ENCODE measurements at places on chromosomes 4 and X.

- no peak for DNase-seq
These were observed 1033.1 kb downstream of the RAPGEF2 start for GRCh38 chr4:160136021-160136420.

GRCh38 chr4:25235401-25235800 lies 1.6 kb downstream of the PI4K2B start:
- no peak for DNase-seq

DNA sequence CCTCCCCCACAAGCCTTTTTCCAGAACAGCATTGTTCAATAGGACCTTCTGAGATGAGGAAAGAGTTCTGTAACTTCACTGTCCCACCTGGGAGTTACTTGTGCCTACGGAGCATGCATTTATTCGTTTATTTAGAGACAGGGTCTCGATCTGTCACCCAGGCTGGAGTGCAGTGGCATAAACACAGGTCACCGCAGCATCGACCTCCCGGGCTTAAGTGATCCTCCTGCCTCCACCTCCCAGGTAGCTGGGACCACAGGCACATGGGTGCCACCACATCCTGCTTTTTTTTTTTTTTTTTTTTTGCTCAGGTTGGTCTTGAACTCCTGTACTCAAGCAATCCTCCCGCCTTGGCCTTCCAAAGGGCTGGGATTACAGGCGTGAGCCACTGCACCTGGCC lies 2.9 kb downstream of the MAP3K15 start:
- DNase-seq = no peak

DNA sequence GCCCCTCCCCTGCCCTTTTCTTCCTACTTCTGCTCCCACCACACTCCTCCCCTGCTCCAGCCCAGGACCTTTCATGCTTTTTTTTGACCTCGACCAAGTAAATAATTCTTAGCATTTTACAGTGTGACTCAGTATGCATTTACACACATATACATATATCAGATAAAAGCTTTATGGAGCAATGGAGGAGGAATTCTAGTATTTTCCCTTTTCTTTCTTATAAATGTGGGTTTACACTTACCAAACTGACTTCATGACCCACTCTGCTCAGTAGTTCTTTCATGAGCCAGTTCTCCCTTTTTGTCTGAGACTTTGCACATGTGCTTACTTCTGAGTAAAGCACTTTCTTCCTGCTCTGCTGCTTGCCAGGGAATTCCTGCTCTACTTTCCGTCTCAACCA lies 111.8 kb upstream of the H2AZ1 start:
- peak; percentile 58 for DNase-seq

DNA sequence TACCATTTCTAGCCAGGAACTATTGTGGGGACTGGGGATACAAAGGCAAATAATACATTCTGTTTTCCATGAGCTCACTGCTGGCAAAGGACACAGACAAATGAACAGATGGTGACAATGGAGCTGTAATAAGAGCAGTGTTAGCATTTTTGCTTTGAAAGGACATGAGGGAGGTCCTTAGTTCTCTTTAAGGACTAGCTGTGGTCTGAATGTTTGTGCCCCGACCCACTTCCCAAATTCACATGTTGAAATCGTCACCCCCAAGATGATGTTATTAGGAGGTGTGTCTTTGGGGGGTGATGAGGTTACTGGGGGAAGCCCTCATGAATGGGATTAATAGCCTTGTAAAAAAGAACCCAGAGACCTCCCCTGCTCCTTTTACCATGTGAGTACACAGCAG lies 30.3 kb downstream of the CCNG2 start:
- no peak for DNase-seq

- DNase-seq = peak; percentile 31
These were observed 227.6 kb upstream of the HDX start for GRCh38 chrX:84729809-84730208.

DNA sequence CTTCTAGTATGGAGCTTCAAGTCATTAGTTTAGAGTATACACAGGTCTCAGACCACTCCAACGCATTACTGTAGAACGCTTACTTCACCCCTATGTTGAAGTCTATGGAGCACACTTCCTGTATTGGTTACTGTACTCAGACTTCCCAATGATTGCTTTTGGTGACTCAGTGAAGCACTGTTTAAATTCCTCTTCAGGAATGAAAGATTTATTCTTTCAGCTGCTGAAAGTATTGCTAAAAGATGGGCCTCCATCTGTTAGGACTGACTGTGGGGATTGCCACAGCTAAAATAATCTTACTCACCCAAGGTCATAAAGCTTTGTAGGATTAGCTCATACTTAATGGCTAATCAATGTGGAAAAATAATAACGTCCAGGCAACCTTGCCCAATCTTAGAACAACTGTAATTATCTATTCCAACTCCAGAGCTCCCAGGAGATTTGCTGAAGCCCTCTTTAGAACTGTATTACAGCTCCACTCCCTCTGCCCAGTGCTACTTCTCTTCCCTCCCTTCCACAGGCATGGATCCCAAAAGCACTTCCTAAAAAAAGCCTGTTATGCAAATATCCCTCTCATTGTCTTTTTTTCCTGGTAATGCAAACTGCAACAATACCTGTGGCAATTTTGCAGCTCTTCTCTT lies 281.9 kb upstream of the HS3ST1 start:
- peak; percentile 31 for DNase-seq

DNA sequence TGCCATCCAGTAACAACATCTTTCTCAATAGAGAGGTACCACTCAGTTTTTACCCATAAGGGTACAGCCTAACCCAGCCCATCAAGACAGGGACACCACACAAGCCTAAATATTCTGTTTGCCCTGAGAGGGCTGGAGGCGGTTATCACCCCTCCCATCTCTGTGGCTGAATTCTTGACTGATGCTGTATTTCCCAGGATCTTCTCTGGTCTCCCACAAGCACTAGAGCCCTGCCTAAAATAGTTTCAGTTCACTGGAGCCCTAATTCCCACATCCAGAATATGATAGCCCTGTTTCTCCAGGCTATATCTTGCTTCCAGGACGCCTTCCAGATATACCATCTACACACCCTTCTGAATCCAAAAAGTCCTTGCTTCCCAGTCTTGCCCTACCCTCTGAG lies 91.6 kb upstream of the NMU start:
- peak; percentile 9 for DNase-seq

GRCh38 chr4:169485086-169485485 lies 127.3 kb downstream of the NEK1 start:
- peak; percentile 69 for DNase-seq

GRCh38 chr4:77127215-77127614 lies 29.8 kb upstream of the CCNG2 start:
- DNase-seq = no peak

- DNase-seq = peak; percentile 91
These were observed 132.8 kb upstream of the FUNDC1 start for GRCh38 chrX:44675362-44676024.

DNA sequence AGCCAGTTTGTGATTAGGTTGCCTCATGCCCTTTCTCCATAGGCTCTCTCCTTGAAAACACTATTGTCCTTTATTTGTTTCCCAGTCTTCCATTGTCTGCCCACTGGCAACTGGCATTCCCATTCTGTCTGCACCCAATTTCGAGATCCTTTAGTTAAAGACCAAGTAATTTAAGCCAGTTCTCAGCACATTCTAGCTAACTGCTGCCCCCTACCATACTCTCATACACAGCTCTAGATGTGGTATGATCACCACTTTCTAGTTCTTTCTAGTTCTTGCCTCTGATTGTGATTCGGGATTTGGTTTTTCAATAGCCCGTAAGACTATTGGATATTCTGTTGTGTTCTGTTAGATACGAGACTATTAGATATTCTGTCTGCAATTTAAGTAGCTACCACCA lies 135.8 kb upstream of the TRPC5 start:
- no peak for DNase-seq

- no peak for DNase-seq
These were observed 80.2 kb downstream of the ATOH1 start for GRCh38 chr4:93908778-93909177.

DNA sequence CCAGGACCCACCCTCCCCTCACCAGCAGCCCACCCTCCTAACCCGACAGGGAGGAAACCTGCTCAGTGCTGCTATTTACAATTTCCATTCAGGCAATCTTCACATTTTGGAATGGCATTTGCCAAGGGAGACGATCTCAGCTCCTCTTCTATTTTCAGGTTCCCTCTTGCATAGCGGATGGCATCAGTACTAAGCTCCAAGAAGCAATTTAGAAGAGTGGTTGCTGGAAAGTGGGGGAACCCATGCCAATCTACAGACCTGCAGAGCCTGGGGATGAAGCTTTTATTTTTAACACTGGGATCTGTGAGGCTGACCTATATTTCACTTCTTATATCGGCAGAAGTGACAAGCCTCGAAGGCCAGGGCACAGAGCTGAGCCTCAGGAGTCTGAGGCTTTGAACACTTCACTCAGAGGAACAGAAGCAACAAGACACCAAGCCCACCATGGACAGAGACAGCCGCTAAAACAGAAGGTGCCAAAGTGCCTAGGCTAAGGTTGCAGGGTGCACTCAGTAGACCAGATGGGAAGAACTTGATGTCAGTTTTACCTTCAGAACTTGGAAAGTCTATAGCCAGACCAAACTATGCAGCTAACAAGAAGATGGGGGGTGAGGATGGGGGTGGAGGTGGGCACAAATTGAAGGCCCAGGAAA lies 44.0 kb downstream of the SCD5 start:
- no peak for DNase-seq

DNA sequence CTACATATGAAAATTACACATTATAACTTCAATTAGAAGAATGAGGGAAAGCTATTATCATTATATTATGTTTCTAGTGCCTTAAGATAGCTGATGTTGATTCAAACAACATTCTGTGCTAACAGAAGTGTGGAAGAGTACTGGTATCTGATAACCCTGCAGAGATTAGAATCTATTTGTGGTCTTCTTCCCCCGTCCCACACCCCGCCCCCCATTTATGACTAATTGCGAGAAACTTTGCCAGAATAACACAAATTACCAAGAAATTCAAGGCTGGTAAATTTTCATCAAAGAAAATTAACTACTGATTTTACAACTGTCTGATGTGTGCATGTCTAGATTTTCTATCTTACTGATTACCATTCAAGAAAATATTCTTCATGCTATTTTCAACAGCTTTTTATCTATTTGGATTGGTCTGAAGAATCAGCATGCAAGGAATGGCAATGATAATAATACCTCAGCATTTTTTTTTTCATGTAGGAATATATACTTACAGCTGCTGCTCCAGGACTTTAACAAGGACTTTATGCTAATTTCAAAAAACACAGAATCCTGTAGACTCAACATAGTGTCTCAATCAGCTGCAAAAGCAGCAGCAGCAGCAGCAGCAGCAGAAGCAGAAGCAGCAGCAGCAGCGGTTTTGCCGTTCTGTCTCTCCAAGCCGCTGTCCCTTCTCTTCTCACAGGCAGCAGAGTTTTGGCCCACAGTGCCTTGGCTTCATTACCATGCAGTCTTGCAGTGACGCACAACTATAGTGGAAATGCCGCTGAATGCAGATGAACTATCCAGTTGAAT lies 126.7 kb downstream of the FRYL start:
- peak; percentile 57 for DNase-seq

DNA sequence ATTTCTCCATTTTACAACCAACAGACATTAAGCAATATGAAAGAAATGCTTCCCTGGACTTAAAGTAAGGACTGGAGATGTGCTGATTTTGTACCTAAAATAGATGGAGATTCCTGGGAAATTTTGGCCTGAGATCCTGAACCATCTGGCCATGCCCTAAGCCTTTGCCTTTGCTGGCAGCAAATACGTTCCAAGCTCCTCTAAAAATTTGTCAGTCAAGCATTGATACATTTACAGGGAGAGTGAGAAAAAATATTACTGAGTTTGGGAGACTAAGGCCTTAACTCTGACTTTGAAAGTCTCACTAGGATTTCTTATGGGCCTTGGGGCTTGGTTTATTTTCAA lies 63.9 kb downstream of the FHDC1 start:
- DNase-seq = no peak

- DNase-seq = peak; percentile 7
These were observed 44.7 kb downstream of the MAGEB17 start for GRCh38 chrX:16212024-16212423.

- peak; percentile 84 for DNase-seq
These were observed 108.0 kb downstream of the TMEM131L start for GRCh38 chr4:153573881-153574802.

DNA sequence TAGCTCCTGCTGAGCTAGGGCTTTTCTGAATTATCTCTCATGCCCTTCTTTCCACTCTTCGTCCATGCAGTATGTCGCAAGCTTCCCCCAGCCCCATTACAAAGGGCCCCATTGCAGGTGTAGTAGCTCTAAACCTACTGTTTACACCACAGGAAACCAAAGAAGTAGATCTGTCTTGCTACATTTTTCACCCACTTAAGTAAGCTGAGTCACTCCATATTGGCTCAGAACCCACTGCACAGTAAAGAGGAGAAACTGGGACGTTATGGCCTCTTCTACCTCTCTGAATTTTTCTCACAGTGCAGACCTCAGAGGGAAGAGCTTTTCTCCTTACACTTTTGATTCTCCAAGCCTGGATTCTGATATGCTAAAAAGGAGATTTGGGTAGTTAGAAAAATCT lies 200.2 kb downstream of the SMARCA1 start:
- peak; percentile 0 for DNase-seq

- no peak for DNase-seq
These were observed 781.8 kb downstream of the FAM133A start for GRCh38 chrX:94455782-94456181.

- no peak for DNase-seq
These were observed 165.3 kb upstream of the DGKK start for GRCh38 chrX:50635817-50636365.

DNA sequence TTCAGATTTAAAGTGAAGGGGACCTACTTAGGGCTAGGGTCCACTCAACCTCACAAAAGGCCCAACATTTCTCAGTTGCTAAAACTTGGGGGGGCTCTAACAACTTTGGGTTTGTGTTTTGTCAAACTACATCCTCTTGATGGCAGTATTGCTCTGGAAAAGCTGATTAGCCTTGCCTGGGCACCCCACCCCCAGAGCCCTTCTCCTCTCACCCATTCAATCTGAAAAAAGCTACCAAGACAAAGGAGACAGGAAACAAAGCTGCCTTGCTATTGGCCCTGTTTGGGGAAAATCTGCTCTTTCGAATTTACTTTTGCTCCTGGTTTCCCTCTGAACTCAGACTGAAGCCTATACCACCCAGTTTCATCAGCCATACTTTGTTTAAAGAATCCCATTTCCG lies 195.2 kb upstream of the STK26 start:
- DNase-seq = no peak

DNA sequence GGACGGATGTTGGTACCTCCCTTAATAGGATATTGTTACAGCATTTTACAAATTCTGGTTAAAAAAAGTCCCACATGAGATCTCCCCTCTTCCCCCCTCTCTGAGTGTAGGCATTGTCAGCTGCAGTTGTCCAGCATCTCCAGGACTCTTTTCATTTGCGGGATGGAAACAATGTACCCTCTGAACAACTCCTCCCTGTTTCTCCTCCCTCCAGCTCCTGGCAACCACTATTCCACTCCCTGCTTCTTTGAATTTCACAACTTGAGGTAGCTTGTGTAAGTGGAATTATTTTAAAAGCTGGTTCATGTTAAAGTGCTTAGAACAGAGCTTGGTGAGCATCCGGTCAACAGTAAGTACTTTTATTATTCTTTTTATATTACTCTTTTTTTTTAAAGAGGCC lies 69.8 kb downstream of the TBL1X start:
- peak; percentile 85 for DNase-seq

- DNase-seq = no peak
These were observed 32.9 kb upstream of the SH3D19 start for GRCh38 chr4:151358266-151358665.
